Stimulated activated CD4-positive, alpha-beta T cell treated with anti-CD3 and anti-CD28 coated beads, Interleukin-4, amount 100 ng/mL, for 4 hours (primary cell): ENCODE measurements at places on chromosomes 3 and 15.

- DNase-seq: no peak
Measured at GRCh38 chr15:57443486-57443885, 67.2 kb downstream of the CGNL1 start.

- DNase-seq: no peak
Measured at GRCh38 chr15:89808160-89808870, 6.3 kb downstream of the ANPEP start.

DNA sequence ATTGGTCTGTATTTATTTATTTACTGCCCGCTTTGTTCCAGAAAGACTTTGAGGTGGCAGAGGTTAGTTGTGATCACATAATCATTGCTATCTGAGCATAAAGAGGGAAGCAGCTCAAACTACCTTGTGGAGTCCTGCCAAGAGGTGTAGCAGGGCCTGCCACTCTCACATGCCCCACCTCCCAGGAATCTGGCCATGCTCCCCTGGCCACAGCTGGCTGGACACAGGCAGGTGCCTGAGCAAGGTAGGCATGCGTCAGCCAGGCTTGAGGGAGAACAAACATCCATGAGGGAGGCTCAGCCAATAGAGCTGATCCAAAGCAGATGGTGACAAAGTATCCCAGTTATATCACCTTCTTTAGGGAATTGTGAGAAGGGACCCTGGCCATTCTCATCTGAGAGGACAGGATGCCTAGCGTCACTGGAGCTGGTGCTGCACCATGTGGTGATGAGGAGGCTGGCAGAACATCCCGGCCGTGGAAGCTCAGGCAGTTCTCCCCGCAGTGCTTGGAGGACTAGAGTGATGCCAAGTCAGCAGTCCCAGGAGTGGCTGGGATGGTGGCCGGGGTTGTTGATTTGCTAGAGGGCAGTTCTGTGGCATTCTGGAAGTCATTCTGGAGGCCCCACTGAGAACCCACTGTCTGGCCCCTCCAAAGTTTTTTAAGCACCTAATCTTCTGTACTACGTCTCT is 6.8 kb upstream of the POLG start:
- no peak for DNase-seq

DNA sequence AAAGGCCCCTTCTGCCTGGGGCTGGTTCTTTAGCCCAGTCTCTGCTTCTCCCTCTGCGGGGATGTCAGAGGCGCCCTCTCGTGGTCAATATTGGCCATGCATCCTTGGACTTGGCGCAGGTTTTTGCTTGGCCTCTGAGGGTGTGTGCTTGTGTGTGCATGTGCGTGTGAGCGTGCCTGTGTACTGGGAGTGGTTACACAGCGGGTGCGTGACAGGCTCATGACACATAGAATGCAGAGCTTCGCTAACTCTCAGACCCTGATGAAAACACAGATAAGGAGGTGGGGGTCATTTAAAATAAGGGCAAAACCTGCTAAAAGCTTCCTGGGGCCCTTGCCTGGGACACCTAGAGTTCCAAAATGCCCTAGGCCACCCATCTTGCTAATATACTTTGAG is 160.9 kb downstream of the SMAD6 start:
- peak; percentile 49 for DNase-seq

GRCh38 chr3:188234132-188234531 is 80.2 kb downstream of the LPP start:
- DNase-seq: no peak

DNA sequence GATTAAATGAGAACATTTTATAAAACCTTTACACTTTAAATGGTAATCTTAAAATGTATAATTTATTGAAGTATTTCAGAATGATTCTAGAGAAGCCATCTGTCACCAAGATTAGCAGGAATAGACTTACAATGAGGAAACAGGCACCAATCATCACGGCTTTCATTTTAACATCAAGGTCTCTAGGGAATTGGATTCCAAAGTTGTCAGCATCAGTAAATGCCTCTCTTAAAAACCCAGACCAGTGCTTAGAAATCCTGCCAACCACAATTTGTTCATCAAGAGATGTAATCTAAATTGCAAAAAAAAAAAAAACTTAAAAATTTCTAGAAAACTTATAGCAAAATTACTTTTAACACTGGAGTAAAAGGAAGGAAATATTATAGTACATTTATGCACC is 20.3 kb downstream of the PLSCR2 start:
- DNase-seq: no peak

GRCh38 chr15:37140531-37141058 is 40.2 kb upstream of the MEIS2 start:
- no peak for DNase-seq

DNA sequence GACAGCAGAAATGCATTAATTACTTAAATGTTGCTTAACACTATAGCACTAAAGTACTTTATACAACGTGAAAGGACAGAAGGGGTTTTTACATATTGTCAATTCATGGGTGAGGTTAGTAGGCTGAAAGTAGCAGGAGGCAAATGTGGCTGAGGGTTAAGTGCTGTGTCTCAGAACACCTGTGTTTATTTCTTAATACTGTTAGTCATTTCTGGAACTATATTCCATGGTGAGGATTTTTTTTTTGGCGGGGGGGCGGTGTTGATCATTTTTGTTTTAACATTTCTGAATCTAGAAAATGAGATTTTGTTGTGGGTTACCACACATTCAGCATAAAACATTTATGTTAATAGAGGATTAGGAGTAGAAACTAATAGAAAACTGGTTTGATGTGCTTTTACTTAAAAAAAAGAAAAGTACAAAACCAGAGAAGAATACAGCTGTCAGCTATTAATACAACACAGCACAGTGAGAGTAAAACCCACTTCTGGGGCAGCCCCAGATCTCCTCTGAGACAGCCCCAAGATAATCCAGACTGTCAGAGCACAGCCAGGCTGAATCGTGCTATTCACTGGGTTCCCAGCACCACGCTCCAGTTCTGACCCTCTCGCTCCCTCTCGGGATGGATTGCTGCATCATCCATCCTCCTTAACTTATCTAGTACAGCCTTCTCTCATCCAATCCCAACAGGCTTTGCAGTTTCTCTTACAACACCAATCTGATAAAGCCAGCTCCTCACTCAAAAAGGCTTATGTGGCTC is 307.7 kb downstream of the TUSC7 start:
- DNase-seq: no peak

GRCh38 chr15:92165001-92165346 is 228.7 kb upstream of the ST8SIA2 start:
- DNase-seq: no peak

DNA sequence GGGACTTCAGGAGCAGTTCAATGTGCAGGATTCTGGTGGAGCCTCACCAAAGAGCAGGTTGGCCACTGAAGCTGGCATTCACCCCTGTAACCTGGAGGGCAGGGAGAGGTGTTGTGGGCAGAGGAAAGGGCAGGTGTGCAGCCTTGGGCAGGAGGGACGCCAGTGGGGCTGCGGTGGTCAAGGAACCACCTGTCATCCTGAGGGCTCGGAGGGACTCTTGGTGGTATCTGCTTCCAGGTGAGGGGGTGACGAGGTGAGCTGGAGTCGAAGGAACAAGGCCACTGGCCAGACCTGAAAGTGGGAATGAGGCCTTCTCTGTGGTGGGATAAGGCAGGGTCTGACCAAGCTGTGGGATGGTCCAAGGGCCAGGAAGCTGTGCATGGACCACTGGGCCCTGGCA is 269.5 kb downstream of the PLCL2 start:
- DNase-seq: no peak

- no peak for DNase-seq
Measured at GRCh38 chr3:187042346-187042745, 97.0 kb downstream of the RPL39L start.

DNA sequence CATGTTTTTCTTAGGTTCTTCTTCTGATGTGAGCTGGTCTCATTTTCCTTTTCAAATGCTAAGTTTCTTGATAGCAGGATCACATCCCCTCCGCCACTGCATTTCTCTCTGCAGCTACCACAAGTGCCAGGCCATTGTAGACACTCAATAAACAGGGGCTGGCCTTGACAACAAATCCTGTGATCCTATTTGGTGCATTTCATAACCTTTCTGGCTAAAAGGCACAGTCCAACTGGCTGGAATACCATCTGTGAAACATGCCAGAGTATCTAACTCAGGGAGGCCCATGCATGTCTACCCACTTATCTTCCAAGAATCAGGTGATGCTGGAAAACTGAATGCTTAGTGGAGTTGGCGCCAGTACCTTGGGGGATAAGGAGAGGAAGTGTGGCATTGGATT is 85.2 kb upstream of the NR2F2 start:
- no peak for DNase-seq

- no peak for DNase-seq
Measured at GRCh38 chr15:66617137-66618090, 51.6 kb upstream of the LCTL start.

DNA sequence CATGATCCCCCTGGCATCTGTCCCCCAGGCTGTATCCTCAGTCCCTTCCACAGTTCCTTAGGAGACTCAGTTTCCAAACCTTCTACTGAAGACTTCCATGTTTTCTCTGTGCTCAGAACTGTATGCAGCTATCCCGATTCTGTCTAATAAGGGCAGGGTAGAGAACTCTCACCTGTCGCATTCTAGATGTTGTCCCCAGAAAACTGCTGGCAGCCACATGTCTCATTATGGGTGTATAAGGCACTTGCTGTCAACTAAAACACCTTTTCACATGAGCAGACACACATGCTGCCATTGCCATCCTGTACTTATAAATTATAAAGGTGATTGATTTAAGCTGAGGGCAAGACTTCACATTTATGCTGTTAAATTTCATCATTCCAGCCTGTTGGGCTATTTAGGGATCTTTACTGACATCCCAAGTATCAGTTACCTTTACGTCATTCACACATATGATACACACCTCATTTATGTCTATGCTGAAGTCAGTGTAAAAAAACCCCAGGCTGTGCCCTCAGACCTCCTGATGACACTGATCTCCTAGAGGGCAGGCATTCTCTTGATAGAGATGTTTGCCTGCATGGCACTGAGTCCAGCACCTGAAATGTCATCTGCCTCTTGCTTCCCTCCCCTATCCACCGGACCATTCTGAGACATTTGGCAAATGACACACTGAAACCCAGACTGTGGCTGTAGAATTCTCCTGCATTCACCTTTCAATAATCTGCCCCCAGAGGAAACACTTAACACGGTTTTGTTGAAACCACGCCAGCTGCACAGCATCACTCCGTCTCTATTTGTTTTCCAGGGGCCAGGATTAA is 35.8 kb downstream of the BTD start:
- DNase-seq: no peak

- no peak for DNase-seq
Measured at GRCh38 chr3:132593947-132594323, 3.1 kb upstream of the ACKR4 start.

DNA sequence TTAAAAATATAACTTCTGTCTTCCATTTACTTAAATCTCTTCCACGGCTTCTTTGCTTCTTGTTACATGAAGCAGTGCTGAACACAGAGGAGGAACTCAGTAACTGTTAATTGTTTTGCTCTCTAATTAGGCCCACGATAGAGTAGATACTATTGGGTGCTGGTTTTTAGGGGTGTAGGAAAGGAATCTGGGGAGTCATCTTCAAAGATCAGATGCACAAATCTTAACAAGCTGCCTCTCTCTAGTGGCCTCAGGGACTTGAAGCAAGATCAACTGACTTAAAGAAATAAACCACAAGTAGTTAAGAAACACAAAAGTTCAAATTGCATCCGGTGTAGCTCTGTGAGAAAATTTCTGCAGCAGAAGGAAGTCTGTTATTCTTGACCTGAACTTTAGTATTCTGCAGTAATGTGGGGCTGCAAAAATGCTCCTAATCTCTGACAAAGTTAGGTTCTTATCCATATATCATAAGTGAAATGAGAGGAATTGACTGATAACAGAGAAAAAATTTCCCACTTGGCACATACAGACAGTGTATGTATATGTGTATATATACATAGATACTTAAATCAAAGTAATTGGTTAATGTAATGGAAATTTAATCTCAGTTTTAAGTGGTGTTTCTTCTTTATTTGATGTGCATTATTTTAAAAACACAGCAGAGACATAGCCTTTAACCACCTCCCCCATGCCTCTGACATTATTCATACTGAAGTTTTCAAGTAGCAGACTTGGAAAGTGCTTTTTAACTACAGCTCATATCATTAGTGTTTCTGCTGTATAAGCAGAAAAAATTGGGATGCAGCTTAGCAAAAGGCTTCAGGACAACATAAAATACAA is 51.8 kb downstream of the CHST2 start:
- DNase-seq: no peak

DNA sequence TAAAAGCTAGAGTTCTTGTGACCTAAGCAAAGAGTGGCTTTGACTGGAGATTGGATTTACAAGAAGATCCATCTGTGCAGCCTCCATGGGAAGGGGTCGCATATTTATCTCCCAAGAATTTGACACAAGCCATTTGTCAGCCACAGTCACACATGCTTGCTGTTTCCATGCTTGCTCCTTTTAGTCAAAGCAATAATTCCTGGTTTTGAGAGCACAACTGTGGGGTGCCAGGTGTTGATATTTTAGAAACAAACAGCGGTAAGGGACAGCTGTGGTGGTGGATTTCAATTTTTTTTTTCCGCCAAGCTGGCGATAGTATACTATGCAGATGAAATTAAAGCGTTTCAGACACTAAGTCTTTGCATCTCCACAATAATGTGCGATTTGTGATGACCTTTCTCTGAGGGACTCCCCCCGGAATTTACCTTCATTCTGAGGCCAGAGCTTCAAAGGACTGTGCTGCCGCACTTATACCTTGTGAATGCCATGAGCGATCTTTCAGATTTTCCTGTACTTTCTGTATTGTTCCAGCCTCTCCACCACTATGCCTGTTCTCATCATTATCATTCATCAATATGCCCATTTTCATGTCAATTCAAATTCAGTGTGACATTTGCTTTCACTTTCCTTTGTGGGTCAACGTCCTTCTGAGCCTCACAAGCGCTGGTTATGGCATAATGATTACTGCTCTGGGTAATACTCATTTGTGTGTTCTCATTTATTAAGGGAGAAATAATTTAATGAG is 108.2 kb upstream of the KBTBD8 start:
- DNase-seq: no peak

DNA sequence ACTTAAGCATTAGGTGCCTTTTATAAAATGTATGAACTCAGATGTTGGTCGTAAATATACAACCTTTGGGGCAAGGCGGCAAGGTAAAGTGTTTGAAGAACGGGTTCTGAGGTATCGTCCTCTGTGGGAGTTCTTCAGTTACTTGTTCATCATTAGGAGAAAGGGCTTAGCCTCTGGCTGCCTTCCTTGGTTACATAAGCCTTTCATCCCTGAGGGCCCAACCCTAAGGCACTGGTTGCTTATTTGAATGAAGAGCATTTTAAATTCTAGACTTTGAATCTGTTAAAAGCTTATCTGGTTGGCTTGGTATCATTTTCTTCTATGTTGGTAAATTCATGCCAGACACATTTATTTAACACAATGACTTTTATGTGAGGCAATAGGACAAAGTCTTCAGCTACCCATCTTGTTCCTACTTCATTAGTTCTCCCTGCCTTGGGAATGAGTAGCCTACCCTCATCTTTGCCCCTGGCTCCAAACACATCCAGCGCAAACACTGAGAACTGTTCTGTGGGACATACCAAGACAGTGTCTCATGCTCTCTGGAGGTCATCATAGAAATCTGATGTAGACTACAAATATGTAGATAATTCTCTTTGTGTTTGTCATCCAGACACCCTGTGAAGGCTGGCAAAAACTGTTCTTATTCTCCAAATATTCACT is 12.4 kb upstream of the CCDC80 start:
- no peak for DNase-seq

GRCh38 chr3:111667621-111668239 is 72.6 kb upstream of the ZBED2 start:
- DNase-seq: peak; percentile 33
